Muscle of leg (tissue), 16 donors: ENCODE measurements at places on chromosomes 11 and 22. TPM values are rescaled to one million over a fixed set of nuclear protein-coding genes. Genes with fewer than 3 reads are reported as not detected.

DNA sequence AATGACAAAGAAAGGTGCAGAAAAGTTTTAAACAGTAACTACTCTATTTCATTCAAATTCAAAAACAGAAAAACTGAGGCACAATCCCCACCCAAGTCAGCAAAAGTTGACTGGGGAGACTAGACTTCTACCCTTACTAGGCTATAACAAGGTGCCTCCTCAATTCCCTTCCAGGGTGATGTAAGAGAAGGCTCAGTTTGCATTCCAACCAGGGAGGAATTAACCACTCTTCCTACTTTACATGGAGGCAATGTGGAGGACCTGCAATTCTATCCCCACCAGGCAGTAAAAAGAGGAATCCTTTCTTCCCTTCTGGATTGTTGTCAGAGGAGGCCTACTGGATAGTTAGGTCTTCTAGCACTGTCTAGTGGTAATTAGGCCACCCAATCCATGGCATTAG, 26.1 kb downstream of the TYR start:
- DNase-seq, result no peak
- H3K4me3 ChIP-seq, result no peak overlapping the region
- no peaks in the 10 kb centered on the region for H3K36me3 ChIP-seq

FIBIN gene
- 48.0 TPM for total RNA-seq

DNA sequence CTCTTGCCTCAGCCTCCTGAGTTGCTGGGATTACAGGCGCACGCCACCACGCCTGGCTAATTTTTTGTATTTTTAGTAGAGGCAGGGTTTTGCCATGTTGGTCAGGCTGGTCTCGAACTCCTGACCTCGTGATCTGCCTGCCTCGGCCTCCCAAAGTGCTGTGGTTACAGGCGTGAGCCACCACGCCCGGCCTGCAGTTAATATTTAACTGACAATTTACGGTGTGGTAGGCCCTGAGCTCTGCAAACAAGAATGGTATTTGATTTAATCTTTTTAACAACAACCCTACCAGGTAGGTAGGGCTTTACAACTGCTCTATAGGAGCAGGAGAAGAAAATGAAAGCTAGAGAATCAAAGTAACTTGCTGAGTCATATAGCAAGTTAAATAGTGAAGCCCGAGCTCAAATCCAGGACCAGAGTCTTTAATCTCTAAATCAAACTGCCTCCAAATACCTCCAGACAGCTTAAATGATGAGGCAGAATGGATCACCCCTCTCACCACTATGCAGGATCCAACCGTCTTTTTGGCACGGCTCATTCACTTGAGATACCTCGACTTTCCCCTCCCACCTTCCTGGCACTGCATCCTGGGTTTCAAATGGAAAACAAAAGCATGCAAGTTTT, 9.4 kb downstream of the UEVLD start:
- no peak overlapping the region for H3K27ac ChIP-seq
- H3K4me1 ChIP-seq, result no peaks in the 10 kb centered on the region
- DNase-seq, result no peak
- no peaks in the 10 kb centered on the region for H3K27me3 ChIP-seq
- no peak overlapping the region for H3K4me3 ChIP-seq
- H3K36me3 ChIP-seq, result peaks cover 11% of the 10 kb centered on the region

POTEH gene
- total RNA-seq, result not detected

DNA sequence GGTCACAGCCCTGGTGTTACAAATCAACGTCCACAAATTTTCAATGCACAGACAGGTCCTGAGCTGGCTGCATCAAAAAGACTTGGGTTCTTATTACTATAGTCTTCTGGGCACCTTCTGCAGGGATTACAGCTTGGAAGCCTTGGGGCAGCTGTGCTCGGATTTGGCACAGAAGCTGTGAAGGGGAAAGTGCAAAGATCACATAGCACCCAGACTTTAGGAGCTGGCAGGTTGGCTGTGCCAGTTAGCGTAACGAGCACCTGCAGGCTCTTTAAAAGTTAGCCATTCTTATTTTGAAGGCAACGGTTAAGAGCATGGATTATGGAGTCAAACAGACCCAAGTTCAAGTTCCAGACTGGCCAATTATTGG, 100.4 kb downstream of the ARL14EP start:
- H3K4me1 ChIP-seq, result peaks cover 18% of the 10 kb centered on the region
- no peaks in the 10 kb centered on the region for H3K27me3 ChIP-seq
- H3K4me3 ChIP-seq, result no peak overlapping the region
- no peak overlapping the region for H3K27ac ChIP-seq

DPP3 gene
- 22.3 TPM for total RNA-seq

GRCh38 chr11:103007521-103007920, 52.0 kb upstream of the MMP13 start:
- no peaks in the 10 kb centered on the region for H3K27me3 ChIP-seq
- no peaks in the 10 kb centered on the region for H3K36me3 ChIP-seq
- H3K27ac ChIP-seq, result no peak overlapping the region

DNA sequence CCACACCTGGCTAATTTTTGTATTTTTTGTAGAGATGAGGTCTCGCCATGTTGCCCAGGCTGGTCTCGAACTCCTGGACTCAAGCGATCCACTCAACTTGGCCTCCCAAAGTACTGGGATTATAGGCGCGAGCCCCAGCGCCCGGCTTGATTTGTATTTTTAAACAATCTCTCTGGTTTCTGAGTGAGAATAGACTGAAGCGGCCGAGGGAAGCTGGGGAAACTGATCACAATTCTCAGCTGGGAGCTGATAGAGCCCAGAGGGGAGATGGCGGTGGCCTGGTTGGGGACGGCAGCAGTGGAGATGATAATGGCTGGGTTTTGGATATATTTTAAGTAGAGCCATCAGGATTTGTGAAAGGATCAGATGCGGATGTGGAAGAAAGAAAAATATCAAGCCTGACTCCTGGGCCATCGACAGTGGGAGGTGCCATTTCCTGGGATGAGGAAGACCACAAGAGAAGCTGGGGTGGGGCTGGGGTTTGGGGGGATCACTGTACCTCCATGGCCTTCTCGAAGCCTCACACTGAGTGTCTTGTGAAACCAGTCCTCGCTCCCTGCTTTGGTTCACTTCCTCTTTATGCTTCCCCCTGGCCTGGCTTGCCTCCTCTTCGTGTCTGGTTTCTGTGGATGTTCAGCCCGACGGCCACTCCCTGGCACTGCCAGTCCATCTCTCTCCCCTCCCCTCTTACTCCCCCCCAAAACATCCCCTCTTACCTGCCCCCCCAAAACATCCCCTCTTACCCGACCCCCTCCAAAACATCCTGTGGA, 51.9 kb downstream of the IGLL1 start:
- no peak overlapping the region for H3K27ac ChIP-seq
- H3K4me3 ChIP-seq, result no peak overlapping the region
- H3K27me3 ChIP-seq, result no peaks in the 10 kb centered on the region

DNA sequence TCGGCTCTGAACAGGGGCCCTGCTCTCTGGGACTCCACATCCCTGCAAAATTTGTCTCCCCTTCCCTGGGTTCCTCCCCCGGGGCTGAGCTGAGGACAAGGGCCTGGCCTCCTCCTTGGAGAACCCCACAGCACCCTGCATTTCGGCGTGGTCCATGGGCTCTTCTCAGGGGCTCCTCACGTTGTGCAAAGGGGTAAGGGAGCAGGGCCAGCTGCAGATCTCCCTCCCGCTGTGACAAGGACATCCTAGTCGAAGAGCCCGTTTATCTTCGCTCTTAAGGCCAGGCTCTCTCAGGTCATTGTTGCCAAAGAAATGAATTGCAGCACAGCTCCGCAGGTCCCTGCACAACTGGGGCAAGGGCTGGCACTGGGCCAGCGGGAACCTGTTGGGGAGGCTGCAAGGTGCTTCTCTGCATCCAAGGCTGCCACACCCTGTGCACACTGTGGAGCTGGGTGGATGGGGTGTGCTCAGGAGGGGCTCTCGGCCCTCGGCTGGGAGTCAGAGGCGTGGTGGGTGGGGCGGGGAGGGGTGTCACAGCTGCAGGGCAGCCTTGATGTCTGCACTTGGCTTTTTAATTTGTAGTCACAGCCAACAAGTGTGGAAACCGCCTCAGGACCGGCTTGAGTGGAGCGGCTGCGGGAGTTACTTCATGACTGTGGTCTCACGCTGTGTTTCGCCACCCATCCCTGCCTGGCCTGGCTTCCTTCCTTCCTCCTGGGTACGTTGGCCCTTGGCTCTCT, 26.6 kb upstream of the SEPTIN5 start:
- no peaks in the 10 kb centered on the region for H3K36me3 ChIP-seq
- peaks cover 20% of the 10 kb centered on the region for H3K4me1 ChIP-seq
- no peak for DNase-seq
- no peak overlapping the region for H3K27ac ChIP-seq
- H3K4me3 ChIP-seq, result no peak overlapping the region

ACTN3 gene
- total RNA-seq, result 81.6 TPM

- H3K36me3 ChIP-seq, result peaks cover 3% of the 10 kb centered on the region
- no peak overlapping the region for H3K27ac ChIP-seq
- H3K4me3 ChIP-seq, result no peak overlapping the region
- DNase-seq, result no peak
- H3K27me3 ChIP-seq, result no peaks in the 10 kb centered on the region
Measured at GRCh38 chr22:26444777-26445176, 15.7 kb downstream of the ASPHD2 start.

GVQW3 gene
- total RNA-seq, result 3.4 TPM

- peaks cover 62% of the 10 kb centered on the region for H3K4me1 ChIP-seq
- peak overlapping the region; percentile 75 for H3K4me3 ChIP-seq
- H3K36me3 ChIP-seq, result peaks cover 2% of the 10 kb centered on the region
- peaks cover 15% of the 10 kb centered on the region for H3K27me3 ChIP-seq
- H3K27ac ChIP-seq, result peak overlapping the region; percentile 89
Measured at GRCh38 chr11:46916286-46917108, 1.9 kb downstream of the LRP4 start.

DNA sequence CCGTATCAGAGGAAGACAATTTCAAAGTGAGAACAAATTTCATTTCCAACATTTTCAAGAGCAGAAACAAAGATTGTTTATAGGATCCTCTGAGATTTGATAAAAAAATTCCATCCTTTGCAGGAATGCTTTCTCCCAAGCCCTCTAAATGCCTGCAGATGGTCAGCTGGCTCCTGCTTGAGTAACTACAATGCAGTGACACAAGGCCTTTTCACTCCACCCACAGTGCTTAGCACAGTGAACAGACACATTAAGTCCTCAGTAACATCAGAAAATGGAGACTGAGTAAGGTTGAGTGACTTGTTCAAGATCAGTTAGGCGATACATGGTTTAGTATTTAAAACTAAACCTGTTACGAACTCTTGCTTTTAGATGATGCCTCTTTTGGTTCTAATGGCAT, 527.1 kb upstream of the CCDC90B start:
- H3K27ac ChIP-seq, result no peak overlapping the region
- H3K4me3 ChIP-seq, result no peak overlapping the region
- DNase-seq, result peak; percentile 41
- no peaks in the 10 kb centered on the region for H3K27me3 ChIP-seq
- no peaks in the 10 kb centered on the region for H3K36me3 ChIP-seq
- H3K4me1 ChIP-seq, result no peaks in the 10 kb centered on the region

CD59 gene
- total RNA-seq, result 139 TPM

GRCh38 chr11:65485920-65486219, 13.0 kb upstream of the MALAT1 start:
- H3K4me3 ChIP-seq, result no peak overlapping the region

SERPING1 gene
- total RNA-seq, result 31.4 TPM

DNA sequence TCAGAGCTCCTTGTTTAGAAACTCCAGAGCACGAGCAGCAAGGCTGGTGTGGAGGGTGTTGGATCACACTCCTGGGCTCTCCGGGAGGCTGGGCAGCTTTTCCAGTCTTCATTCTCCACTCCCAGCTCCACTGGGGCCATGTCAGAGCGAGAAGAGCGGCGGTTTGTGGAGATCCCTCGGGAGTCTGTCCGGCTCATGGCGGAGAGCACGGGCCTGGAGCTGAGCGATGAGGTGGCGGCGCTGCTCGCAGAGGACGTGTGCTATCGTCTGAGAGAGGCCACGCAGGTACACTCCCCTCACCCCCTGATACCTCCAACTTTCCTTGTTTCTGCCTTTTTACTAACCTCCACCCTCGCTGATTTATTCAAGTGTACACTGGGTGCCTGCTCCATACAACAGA, 4.5 kb downstream of the TAF6L start:
- H3K36me3 ChIP-seq, result peaks cover 34% of the 10 kb centered on the region
- peaks cover 8% of the 10 kb centered on the region for H3K4me1 ChIP-seq
- H3K27ac ChIP-seq, result no peak overlapping the region
- no peak for DNase-seq

DNA sequence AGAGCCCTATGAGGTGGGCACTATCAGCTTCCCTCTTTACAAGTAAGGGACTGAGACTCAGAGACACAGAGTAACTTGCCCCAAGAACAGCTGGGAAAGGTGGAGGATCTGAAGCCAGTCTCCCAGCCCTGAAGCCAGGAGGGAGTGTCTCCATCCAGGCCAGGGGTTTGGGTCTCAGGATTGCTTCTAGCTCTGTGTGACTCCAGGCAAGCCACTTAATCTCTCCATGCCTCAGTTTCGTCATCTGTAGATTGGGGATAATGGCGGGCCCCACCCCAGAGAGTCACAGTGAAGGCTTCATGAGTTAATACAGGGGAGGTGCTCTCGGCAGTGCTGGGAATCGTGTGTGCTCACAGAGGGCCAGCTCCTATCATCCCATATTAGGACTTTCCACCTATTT, 10.5 kb downstream of the MAP4K2 start:
- H3K4me3 ChIP-seq, result no peak overlapping the region
- H3K27me3 ChIP-seq, result no peaks in the 10 kb centered on the region
- H3K4me1 ChIP-seq, result peaks cover 17% of the 10 kb centered on the region
- H3K36me3 ChIP-seq, result peaks cover 29% of the 10 kb centered on the region
- DNase-seq, result no peak

SLC25A17 gene
- total RNA-seq, result 19.2 TPM

TBX10 gene
- total RNA-seq, result not detected

C1QTNF5 gene
- 34.9 TPM for total RNA-seq
